ENCODE measurements at places on chromosomes 16 and 17.

DNA sequence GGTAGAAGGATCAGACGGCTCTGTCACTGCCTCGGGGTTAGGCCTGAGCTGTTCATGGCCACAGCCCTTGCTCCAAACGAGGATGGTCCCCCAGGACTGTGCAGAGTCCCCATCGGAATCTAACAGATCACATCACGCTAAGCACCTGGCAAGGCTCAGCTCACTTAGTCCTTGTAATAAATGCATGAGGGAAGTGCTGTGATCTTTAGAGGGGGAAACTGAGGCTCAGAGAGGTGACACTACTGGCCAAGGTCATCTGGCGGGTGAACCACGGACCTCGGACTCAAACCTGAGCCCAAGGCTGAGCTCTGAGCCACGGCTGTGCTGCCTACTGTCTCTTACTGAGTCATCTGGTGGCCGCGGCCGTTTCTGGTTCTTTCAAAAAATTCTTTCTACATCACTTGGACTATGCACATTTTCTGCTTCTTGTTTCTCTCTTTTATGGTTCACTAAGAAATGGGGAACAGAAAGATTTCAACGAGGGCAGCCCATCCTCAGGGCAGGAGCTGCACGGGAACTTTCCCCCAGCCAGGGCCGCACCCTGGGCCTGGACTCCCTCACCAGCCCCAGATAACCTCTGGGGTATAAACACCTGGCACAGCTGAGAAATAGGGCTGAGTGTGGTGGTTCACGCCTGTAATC is 55.6 kb downstream of the COTL1 start:
- DNase-seq = no peak

GRCh38 chr17:82879241-82879640 is 39.4 kb upstream of the ZNF750 start:
- no peak for DNase-seq

- no peak for DNase-seq
Observed at GRCh38 chr16:82954224-82954929, 327.6 kb downstream of the CDH13 start.

DNA sequence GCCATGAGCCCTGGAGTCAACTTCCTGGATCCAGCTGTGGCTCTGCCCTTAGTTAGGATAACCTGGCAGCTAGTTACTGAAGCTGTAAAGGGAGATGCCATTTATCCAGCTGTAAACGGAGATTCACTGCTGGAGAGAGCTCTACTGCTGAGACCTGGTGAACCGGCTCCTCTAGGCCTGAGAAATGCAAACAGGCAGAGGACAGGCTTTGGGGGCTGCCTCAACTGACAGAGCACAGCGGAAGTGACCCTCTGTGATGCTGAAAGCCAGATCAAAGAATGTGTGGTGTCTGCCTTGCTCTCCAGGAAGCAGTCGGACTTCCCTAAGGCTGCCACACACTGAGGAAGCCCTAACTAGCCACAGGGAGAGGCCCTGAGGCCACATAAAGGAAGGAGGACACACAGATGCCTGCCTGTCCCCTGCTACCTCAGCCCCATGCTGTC is 21.9 kb upstream of the GPRC5C start:
- no peak for DNase-seq

- DNase-seq = no peak
Observed at GRCh38 chr17:2253768-2254406, 49.7 kb downstream of the SMG6 start.

GRCh38 chr16:82728901-82729300 is 102.1 kb downstream of the CDH13 start:
- DNase-seq = no peak

DNA sequence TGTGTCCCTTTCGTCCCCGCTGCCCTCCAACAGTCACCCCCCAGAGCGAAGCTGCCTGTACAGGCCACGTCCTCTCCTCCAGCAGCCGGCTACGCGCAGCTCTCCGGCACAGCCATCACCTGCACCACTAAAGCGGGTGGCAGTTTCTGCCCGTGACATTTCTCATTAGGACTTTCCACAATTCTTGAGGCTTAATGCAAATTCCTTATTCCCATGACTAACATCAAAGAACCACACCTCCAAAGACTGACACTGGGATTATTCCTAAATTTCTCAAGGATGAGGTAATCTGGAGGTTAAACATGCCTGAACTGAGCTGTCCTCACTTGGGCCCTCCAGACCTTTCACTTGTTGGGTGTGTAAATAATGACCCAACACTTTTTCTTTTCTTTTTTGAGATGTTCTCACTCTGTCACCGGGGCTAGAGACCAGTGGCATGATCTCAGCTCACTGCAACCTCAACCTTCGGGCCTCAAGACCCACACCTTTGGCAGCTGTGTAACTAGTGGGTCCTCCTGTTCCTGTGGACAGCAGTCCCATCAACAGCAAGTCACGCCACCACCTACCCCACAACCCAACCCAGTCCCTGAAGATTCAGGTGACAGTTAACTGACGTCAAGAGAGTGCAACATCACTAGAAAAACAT is 11.7 kb downstream of the ANKRD11 start:
- DNase-seq = no peak

GRCh38 chr16:23500212-23500861 is 10.0 kb downstream of the GGA2 start:
- no peak for DNase-seq

DNA sequence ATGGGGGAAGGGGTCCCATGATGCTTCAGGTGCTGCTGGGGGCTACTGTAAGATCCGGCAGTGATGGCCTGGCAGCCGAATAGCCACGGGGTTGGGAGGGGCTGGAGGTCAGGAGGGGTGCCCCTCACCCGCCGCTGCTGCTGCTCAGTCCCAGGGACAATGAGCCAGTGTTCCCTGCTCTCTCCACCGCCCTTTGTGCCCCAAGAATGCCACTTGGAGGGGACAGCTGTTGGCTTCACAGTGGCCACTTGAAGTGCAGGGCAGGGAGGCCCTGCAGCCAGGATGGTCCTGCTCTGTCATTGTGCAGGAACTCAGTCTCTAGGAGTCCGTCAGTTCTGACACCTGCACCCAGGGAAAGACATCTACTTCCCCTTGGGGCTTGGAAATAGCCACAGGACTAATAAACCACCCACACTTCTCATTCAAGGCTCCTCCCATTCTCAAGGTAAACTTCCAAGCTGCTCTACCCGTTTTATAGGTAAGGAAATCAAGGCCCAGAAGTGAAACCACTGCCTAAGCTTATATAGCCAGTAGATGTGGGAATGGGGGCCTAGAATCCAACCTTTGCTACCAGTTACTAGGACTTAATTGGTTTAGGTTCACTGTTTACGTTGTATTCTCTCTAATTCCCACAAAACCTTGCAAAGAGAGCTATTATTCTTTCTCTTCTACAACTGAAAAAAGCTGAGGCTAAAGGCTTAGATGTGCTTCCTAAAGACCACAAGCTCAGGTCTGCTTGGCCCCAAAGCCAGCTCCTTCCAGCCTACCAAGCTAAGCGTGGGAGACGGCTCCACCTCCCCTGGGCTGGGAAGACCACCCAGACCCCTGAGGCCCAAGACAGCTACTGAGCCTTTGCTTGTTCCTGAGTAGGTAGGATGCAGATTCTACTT is 6.2 kb upstream of the CPSF4L start:
- no peak for DNase-seq

DNA sequence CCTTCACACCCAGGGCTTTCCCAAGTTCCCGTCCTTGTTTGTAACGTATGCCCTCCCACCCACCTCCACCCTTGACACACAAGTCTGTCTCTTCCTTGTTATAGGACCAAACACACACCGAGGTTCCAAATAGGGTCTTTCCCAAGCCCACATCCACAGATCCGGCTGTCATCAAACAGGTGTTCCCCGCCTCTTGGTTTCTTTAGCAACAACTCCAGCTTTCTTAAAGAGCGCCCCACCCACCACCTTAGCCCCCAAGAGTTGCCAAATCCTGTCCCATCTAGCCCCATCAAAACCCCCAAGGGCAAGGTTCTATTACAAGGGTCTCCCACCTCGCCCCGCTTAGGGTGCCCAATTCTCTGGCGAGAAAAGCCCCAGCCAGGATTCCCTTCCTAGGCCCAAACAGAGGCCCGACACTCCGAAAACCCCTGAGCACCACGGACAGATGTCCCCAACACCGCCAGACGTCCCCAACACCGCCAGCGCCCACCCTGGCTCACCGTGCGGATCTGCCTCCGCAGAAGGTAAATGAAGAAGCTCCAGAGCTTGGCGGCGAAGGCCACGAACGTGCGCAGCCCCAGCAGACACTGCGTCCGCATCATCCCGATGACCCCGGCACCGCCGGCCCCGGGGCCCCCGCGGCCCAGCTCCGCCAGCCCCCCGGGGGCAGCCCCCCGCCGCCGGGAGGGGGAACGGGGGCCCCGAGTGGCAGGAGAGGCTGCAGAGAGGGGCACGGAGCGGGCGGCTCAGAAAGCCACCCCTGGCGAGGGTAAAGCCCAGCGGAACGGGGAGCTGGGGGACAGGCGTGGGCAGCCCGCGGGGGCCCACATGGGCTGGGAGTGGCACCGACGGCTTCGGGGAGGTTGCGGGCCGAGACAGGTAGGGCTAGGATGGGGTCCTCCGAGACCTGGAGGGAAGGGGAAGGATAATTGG is 573 bp downstream of the CTDNEP1 start:
- DNase-seq = no peak

DNA sequence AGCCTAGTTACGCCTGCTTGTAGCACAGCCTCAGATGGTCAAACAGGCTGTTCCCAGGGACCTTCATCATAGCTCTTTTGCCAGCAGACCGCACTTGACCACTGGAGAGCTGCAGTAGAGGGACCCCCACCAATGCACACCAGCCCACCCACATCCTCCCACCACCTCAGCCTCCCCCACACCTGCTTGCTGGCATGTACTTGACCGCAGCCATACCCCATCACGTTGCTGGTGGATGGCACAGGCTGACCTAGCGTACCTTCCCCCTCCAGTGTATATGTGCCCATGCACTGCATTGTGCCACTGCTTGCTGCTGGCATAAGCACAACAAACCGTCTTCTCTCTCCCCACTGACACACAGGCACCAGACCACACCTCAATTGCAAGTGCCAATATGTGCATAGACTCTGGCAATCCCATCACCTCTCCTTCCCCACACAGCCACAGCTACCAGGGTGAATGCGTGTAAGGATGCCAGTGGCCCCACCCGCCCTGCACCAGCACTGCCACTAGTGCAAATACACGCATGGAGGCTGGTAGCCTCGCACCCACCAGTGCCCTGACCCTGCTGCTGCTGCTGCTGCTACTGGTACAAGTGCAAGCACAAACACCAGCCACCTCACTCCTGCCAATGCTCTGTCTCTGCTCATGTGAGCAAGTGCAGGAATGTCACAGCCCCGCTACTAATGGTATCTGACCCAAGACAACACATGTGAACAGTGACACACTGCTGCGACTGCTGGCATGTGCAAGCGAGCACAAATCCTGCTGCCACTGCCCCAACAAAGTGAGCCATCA is 1377.6 kb downstream of the CDH11 start:
- no peak for DNase-seq
